ENCODE measurements at places on chromosomes 12 and 14.

DNA sequence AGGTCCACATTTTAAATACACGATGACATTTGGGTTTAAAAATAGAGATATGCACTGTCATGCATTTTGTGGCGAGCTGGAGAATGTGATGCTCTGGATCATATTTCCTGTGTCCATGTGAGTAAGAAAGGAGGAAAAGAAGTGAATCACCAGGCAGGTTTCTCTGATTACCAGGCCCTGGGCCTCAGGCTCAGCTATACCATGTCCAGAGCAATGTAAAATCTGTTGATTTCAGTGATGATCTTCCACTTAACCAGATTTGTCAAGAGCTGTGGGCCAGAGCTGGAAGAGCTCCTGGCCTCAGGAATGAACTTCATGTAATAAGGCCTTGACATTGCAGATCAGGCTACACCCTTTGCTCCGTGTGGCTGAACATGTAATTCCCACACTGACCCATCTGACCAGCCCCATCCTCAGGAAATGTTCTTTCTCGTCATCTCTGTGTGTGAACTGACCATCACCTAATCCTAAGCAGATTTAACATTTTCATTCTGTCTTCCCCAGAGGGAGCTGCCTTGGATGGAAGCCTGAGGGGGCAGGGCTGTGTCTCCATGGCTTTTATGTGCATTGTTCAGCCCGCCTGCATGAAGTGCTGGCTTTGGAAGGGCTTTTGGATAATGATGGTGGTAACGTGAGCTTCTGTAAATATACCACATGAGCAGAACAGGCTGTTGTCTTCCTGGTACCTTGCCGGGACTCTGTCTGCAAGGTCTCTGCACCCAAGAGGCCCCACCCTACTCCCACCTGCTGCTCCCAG, 54.5 kb downstream of the CRACR2A start:
- DNase-seq: no peak

DNA sequence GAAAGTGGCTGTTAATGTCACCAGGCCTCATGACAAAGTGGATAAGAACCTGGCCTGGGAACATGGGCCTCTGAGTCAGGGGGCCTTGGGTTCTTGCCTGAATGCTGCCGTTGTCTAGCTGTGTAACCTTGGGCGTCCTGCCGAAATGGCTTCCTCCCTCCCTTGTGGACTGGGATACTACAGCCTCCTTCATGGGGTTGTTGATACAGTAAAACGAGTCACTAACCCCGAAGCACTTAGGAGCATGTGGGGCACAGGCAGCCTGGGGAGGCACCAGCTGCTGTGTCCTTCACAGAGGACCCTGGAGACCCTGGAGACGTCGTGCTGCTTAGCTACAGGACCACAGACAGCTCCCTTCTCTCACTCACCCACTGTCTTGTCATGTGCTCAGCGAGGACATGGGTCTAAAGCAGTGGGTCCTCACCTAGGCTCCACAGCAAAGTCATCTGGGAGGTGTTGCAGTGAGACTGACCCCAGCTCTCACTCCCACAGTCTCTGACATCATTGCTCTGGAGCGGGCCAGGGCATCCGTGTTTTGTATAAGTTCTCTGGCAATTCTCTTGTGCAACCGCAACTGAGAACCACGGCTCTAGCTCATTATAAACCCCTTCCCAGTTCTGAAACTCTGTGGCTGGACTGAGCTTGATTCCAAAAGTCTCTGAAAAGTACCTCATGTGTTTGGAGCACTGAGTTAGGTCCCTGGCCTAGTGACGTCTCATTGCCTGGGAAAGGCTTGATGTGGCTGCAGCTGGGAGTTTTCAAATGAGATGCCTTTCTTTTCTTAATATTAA, 42.1 kb downstream of the SERPINA3 start:
- DNase-seq: no peak

GRCh38 chr12:63911341-63911740, 66.8 kb downstream of the SRGAP1 start:
- no peak for DNase-seq

DNA sequence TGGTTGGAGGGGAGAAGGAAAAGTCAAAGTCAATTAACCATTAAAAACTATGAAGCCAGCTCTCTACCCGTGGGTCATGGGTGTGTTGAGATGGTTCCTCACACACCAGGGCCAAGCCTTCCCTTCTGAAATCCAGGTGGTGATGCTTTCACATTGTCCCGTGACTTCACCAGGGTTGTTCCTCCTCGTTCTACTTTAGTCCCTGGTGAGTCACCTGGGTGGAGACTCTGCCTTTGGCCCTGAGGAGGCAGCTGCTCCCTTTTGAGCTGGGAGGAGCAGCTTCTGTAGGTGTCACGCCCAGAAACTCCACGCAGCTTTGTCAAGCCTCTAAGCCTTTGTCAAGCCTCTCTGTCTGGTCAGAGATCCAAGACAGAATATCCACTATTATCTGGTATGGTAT, 348.3 kb downstream of the BMP4 start:
- DNase-seq: peak; percentile 84

DNA sequence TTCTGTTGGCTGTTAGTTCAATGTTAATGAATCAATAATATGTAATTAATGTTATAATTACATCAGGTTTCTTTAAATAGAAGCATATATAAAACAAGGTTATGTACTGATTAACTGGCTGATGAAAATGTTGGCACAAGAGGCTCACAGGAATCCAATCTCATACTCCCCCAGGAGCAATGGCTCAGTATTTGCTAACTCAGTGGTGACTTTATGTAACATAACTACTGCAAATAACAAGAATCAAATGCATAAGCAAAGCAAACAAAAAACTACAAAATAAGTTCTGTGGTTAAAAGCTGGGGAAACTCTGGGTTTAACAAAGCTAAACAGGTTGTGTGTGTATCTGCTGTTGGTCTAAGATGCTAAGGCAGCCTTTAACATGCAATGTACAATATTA, 27.7 kb upstream of the BBS10 start:
- no peak for DNase-seq

- DNase-seq: no peak
Measured at GRCh38 chr12:2892246-2892645, 1.6 kb downstream of the TULP3 start.

GRCh38 chr14:51925980-51926379, 63.4 kb upstream of the RTRAF start:
- DNase-seq: no peak

DNA sequence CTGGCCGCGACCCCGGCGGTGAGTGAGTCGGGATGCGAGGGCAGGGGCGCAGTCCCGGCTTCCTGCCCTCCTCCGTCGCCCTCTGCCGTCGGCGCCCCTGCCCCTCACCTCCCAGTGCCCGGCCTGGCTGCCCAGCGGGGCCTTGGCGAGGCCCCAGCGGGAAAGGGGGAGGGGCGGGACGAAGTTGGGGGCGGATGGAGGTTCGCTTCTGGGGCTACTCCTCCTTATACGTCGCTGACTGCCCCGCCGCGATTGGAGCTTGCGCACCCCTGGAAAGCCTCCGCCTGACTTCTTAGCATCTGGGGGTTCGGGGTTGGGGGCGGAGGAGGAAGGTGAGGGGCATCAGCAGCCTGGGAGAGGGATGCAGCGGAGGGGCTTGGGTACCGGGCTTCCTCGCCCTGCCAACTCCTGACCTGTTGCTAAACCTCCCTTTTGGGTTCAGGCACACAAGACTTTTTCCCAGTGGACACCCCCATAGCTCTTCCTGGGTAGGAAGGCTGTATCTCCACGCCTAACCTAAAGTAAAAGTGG, 406 bp downstream of the TMEM263 start:
- peak; percentile 70 for DNase-seq

GRCh38 chr14:72503696-72504368, 390.1 kb downstream of the DPF3 start:
- no peak for DNase-seq

DNA sequence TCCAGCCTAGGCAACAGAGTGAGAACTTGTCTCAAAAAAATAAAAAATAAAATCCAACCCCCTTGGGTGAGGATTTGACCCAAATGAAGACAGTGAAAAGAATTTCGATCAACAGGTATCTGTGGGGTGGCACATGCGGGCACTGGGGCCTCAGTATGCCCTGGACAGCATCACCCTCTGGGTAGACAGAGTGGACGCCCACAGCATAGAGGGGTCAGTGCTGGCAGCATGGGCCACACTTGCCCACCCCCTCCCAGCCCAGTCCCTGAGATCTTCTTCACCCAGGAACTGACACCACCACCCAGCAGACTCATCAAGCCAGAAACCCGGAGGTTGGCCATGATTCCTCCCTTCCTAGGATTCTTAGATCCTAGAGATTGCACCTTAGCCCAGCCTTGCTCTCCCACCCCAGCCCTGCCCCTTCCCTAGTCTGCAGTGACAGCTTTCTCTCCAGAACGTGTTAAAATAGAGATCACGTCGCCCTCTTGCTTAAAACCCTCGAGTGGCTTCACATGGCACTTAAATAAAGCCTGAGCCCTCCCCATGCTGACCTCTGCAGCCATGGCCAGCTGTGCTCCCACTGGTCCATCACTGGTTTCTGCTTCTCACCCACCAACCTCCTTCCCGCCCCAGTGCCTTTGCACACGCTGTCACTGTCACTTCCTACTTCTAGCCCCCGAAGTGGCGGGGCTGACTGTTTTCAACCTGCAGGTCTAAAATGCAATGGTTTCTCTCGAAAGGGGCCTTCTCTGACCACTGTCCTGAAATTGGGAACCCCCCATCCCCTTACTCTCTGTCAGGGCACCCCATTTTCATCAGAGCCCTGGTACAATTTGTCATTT, 26.2 kb upstream of the DYNC1H1 start:
- DNase-seq: no peak

DNA sequence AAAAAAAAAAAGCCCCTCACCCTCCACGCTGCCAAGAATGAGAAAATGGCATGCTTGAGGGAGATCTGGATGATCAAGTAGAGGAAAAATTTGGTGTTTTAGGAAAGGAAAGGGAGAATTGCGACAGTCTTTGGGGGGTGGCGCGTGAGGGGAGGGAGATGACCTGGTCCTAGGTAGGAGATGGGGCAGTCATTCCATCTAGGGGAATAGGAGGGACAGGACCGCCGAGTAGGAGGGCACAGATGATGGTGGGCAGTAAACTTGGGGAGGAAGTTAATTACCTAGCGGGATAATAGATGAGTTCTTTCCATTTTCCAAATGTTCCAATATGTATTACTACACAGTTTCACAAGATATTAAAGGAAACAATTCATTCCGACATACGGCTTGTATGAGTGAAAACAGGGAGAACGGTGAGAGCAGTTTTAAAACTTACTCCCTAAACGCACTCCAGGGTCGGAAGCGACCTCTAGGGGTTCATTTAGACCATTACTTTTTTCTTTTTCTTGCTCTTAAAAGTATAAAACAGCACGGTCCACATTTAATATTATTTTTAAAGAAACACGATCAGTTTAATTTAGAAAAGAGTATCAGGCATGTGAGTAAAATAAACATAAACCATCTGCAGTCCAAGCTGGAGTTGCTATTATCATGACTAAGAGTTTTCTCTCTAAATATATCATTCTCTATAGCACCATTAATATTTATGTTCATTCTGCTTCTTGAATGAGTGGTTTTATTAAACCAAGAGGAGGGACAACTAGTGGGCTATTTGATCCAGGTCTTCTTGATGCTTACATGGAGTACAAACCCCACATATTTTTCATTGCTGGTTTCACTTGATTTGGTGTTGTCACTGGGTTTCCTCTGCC, 3.0 kb upstream of the FNTB start:
- peak; percentile 51 for DNase-seq

- no peak for DNase-seq
Measured at GRCh38 chr14:97916669-97917568, 1119.7 kb downstream of the VRK1 start.

DNA sequence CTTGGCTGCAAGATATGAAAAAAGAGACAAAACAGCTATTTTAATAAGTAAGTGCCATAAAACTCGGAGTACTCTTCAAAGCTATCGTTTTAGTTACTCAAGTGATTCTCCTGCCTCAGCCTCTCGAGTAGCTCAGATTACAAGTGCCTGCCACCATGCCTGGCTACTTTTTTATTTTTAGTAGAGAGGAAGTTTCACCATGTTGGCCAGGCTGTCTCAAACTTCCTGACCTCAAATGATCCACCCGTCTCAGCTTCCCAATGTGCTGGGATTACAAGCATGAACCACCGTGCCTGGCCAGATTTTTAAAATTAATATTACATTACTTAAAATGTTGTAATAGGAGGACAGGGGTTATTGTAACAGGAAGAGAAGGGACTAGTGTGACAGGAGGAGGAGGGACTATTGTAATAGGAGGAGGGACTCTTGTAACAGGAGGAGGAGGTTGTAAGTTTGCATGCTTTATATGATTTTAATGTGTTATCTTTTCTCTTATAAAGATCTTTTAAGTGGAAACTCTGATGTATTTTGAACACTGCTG, 61.3 kb downstream of the KITLG start:
- no peak for DNase-seq

DNA sequence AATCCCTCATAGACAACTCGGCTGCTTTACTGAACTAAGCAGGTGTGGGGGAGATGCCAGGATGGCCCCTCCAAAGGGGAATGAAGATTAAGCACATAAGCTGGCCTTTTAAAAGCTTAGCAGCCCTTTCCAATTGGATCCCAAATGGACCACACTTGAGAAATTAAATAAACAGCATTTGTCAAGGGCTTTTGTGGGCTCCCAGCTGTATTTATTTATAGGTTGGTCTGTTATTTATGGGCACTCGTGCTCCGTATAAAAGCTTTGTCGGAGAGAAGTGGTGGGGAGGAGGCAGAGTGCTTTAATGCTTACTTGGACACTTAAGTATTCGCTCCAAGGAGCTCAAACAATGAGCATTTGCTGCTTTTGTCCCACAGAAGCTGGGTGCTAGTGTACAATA, 580.2 kb downstream of the MED13L start:
- DNase-seq: no peak

DNA sequence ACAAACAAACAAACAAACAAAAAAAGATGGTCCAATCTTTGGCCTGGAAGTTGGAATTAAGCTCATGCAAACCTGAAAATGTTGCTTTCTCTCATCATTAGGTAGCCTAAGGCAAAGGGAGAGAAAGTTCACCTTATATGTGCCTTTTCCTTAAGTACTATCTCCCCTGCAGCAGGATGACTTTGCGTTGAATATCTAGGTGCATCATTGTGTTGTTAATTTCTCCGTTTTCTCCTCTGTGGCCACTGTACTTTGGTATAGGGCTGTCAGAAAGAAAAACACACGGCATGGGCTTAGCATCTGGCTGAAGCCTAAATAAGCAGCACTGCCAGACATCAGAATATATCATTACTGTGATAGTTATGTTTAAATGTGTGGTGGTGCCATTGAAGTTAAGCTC, 345.5 kb downstream of the BCAT1 start:
- no peak for DNase-seq

GRCh38 chr12:129862561-129863175, 41.2 kb downstream of the TMEM132D start:
- DNase-seq: no peak

DNA sequence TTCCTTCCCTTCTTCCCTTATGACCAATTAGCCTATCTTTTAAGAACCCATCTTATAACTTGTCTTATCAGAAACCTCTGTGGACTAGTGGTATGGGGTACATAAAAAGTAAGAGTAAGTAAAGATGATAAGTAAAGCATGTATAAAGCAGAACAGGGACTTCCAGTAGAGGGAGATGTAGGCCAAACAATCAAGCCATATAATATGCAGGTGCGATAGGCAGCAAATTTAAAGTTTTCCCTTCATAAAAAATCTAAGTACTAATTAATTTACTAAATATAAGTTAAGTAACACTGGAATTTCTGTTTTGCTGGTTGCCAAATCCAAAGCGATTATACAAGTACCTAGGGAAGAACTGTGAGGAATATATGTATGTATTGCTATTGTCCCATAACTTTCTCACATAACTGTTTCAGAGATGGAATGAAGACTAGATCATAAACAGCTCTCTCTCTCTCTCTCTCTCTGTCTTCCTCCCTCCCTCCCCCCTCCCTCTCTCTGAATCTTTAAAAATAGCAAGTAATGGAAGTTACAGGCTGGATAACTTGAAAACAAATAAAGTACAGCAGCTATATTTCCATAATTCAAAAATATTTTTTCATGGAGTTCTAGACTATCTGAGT, 25.7 kb downstream of the METTL25 start:
- no peak for DNase-seq

All from colonic mucosa (tissue), 4 donors.